ENCODE measurements at places on chromosomes 13 and 19. TPM values are rescaled to one million over a fixed set of nuclear protein-coding genes. Genes with fewer than 3 reads are reported as not detected.

KLK7 gene
- total RNA-seq, result not detected

LILRB4 gene
- not detected for total RNA-seq

GRCh38 chr13:60372141-60372540 is 24.9 kb upstream of the TDRD3 start:
- DNase-seq, result no peak

- DNase-seq, result no peak
Observed at GRCh38 chr13:111095031-111095840, 19.9 kb upstream of the ARHGEF7 start.

GRCh38 chr13:27489456-27489855 is 39.1 kb upstream of the MTIF3 start:
- no peak for DNase-seq

CEACAM4 gene
- not detected for total RNA-seq

GRCh38 chr13:35475212-35475959 is 1.1 kb downstream of the MAB21L1 start:
- peak; percentile 67 for DNase-seq

DNA sequence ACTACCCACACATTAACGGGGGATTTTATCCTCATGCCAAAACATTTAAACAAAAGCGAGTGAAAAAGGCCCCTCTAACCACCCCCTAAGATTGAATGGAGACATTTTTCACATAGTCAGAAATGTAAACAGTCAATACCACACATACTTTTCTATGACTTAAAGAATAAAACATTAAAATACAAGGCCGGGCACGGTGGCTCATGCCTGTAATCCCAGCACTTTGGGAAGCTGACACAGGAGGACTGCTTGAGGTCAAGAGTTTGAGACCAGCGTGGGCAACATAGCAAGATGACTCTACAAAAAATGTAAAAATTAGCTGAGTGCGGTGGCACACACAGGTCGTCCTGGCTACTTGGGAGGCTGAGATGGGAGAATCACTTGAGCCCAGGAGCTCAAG is 47.3 kb downstream of the MPHOSPH8 start:
- no peak for DNase-seq

- no peak for DNase-seq
Observed at GRCh38 chr19:23788411-23788810, 29.7 kb upstream of the ZNF681 start.

DNA sequence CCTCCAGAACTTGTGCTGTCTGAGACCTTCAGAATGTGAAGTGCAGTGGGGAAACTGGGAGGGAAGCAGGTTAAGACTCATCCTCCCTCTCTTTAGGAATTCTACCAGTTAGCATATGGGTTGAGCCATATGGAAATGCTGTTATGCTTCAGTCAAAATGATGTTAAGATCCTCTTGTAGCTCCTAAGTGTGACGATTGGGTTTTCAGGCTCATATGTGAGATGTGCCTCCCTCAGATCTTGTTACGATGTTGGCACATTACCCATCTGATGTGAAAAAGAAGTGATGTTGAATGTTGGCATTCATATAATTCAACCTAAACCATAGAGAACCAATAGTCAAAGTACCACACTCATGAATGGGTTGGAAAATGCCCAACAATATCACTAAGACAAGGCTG is 67.8 kb upstream of the IPO5 start:
- no peak for DNase-seq
